ENCODE measurements at places on chromosomes 3 and 15.
A peak's percentile ranks its signal among the peaks of the same experiment; 100 is the strongest.

DNA sequence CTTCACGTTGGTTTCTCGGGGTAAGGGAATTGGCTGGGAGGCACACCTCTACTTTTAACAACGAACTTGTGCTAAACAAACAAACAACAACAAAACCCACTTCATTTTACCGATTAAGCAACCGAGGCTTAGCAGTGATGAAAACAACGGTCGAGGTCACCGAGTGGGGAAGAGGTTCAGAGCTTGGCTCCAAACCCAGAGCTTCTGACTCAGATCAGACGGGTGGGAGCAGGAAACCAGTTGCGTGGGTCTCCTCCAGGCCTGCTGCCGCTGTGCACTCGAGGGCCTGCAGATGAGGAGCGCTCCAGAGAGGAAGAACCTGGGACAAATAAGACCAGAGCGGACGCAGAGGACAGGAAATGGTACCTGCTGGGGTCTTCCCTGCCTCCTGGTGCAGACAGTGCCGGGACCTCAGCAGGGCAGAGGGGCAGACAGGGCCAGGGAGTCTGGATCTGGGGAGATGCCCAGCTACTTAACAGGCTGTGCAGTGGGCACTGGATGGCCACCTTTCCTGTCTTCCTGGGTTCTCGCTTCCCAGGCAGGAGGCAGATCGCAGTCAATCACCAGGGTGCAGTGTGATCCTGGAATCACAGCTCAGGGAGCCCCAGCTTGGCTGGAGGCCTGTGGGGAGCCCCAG, 99.0 kb upstream of the MEF2A start:
- no peak for DNase-seq

- no peak for DNase-seq
Measured at GRCh38 chr3:71893122-71893521, 108.2 kb upstream of the PROK2 start.

GRCh38 chr3:115380883-115381572, 233.9 kb upstream of the ZBTB20 start:
- no peak for DNase-seq

- no peak for DNase-seq
Measured at GRCh38 chr15:25226360-25226759, 212.5 kb downstream of the UBE3A start.

DNA sequence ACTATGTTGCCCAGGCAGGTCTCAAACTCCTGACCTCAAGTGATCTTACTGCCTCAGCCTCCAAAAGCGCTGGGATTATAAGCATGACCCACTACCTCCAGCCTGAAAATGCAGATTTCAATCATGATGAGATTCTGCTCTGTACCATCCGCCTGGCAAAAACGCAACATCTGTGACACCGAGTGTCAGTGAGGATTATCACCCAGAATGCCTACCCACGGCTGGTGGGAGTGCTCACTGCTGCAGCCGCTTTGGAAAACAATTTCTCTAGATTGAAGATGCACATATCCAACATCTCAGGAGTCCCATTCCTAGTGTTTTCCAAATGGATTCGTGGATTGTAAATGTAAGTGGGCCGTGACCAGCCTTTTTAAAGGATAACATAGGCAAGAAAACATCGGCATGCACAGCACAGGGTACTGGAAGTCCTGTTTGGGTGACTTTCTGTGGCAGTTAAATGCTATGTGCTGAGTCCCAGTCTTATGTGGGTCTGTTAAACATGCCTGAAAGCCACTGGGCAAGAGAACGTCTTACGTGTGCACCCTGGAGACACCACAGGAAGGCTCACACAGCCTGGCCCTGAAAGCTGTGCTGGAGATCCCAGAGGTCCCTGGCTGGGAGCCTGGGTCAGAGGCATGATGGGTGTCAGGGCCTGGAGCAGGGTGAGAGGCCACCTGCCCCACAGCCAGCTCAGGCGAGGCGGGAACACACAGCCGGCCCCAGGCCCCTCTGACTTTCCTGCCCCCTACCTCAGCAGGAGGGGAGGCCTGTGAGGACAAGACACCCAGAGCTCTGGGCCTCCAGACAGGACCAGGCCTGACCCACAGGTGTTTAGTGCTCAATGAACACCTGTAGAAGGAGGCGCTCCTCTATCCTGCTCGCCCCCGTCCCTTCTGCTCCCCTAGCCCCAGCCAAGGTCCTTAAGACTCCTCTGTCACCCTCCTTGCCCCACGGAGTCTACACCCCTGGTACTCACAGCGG, 918 bp downstream of the PRSS50 start:
- no peak for DNase-seq

- no peak for DNase-seq
Measured at GRCh38 chr3:126664591-126665214, 9.8 kb upstream of the TXNRD3 start.

- DNase-seq = no peak
Measured at GRCh38 chr3:178645503-178645902, 109.3 kb downstream of the KCNMB2 start.

- DNase-seq = no peak
Measured at GRCh38 chr3:50406487-50406886, 47.2 kb upstream of the TMEM115 start.

DNA sequence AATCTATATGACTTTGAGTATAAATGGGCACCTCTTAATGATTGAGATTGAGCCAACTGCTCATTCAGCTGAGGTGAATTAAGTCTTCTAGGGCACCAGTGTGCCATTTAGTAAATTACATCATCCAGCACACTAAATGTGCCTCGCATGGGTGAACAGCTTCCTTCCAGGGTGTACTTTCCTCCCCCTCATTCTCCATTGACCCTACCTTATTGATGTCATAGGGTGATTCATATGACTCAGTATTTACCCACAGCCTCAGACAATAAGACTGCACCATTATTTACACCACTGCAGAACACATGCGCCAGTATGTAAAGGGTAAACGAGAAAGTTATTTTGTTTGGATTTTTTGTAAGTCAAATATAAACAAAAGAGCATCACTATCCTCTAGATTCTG, 185.2 kb upstream of the ARL6 start:
- no peak for DNase-seq

- no peak for DNase-seq
Measured at GRCh38 chr3:39125841-39126500, 18.5 kb downstream of the TTC21A start.

DNA sequence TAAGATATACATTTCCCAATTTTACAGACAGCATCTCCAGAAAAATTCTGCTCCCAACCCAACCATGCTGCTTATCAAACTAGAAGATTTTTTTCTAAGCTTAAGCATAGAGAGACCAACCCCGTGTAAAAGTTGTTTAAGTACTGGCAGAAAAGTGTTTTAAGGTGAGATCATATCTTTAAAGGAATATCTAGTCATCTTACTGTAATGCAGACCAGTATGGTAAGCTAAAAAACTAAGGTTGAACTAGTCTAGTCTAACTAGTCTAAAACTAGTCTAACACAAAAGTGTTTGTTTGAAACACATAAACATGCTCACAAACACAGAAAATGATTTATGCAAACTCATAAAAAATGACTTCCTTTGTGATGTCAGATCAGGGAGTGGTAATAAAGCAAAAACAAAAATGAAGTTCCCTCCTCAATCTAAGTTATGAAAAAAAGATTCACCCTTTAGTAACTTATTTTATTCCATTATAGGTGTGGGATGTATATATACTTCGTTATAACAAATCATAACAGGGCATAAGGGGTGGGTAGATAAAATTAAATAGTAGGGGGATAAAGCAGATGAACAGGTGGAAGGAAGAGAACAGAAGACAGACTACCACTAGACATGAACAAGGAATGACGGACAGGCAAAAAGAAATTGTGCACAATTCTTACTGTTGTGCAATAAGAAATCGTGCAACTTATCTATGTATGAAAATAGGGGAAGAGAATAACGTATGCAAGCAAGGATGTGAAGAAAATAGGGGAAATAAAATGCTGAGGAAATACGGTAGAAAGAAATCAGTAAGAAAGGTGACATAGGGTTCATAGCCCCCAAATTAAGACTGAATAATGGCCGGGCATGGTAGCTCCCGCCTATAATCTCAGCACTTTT, 10.0 kb downstream of the MYO5A start:
- DNase-seq = peak; percentile 66

DNA sequence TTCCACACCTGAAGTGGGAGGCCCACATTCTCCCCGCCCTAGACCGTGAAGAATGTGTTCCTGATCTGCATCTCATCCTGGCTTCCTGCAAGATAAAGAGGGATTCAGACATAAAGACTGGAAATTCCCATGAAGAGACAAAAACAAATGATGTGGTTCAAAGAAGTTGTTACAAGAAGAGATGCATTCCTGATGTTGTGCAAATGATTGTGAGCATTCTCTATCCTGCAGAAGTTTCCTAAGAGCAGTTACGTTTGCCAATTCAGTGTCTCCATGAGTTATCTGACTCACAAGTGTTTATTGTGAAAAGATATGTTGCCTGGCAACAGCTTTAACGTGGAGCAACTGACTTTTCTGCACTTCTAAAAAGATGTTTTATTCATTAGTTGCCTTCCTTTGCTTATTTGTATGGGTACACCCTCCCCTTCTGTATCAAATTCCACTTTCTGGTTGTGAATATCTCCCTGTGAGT, 107.8 kb downstream of the ZIC4 start:
- DNase-seq = no peak

- no peak for DNase-seq
Measured at GRCh38 chr3:162677475-162677874, 1180.9 kb downstream of the OTOL1 start.

DNA sequence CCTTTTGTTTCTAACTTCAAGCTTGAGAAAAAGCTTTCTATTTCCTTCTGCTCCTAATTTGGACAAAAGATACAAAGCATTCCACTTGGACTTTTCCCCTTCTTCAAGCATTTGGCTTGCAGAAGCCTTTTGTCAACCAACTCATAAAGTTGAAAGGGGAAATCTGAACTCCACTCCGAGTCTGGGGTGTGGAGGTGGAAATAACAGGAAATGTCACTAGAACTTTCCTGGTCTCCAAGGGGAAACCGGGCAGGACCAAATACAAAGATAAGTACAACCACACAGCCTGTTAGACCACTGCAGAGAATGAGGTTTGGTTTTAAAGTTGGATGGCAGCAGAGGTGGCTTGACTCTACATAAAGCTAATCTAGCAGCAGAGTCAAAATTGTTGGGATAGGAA, 4.2 kb upstream of the C3orf80 start:
- no peak for DNase-seq

DNA sequence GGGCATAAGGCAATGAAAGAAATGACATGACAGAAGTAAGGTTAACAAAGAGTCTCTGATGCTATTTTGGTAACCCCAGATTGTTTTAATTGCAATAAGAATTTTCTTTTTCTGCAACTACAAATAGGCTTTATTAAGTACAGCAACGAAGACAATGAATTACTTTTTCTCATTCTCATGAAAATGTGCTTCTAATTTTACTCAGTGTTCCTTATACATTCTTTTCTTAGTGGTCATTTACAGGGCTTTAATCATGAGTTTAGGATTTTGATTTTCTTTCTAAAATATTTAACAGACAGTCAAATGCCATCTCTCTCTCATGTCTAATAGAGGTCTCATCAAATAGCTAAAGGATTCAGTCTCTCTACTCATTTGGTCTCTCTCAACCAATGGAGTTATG, 452.1 kb downstream of the RAP2B start:
- DNase-seq = no peak

GRCh38 chr3:159077860-159078259, 276.0 kb downstream of the MFSD1 start:
- DNase-seq = no peak

- no peak for DNase-seq
Measured at GRCh38 chr3:134594331-134594741, 56.5 kb downstream of the KY start.

Data from HL-60 (cell line).